HL-60 (cell line): ENCODE measurements at places on chromosomes 7 and 10.

DNA sequence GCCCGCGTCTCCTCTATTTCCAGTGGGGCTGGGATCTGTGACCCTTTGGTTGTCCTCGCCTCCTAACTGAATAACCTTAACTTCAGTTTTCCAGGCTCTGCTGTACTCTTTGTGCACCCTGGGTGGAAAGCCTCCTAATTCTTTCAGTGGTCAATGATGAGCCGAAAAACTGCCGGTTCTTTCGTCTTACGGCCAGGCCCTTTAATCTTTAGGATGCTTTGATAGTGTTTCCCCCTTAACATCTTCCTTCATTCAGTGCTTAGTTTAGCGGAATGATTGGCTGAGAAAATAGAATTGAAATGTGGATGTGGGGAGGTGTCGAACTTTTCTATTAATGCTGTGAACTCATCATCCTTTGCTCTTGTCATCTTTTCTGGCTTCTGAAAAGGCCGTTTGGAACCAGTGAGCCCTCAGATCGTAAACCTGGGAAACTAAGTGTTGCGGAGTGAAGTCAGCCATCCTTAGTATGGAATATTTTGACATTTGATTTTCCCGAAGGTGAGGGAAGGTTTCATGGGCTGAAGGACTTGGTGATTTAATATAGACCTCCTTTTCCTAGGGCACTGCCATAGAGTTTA lies 847 bp downstream of the GARS1 start:
- DNase-seq = no peak

- no peak for DNase-seq
Observed at GRCh38 chr7:28497009-28497408, 84.7 kb downstream of the CREB5 start.

- no peak for DNase-seq
Observed at GRCh38 chr7:42262964-42263363, 26.0 kb upstream of the GLI3 start.

- DNase-seq = no peak
Observed at GRCh38 chr7:24908166-24908565, 71.8 kb downstream of the OSBPL3 start.

DNA sequence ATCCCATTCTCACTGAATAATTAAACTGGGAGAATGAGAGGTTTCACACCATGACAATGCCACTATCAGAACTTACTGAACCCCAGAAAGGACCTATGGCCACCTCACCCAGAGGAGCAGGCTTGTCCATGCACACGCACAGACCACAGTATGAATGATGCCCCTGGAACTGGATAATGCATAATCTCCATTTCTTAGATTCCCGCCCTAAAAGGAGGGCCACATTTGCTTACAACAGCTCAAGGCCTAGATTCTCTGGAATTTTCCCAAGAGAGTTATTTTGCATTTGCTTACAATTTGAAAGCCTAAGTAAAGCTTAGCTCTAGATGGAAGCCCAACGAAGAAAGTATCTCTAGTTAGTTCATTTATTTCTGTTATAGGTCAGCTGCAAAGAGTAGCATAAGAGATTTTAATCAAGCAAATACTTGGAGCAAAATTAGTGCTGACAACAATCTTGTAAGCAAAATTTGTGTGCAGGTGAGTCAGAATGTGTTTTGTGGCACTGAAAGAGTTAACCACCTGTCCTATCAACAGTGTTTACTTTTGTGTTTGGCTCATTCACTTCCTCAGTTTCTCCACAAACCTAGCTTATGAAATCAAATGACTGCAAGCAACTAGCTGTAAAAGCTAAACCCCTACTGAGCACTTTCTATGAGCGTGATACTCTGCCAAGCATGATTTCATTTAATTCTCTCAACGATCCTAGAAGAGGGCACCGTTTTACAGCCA lies 32.1 kb downstream of the ELMO1 start:
- DNase-seq = no peak

GRCh38 chr10:35934642-35934995 lies 292.5 kb upstream of the FZD8 start:
- DNase-seq = no peak

- DNase-seq = no peak
Observed at GRCh38 chr10:78931321-78932053, 137.3 kb upstream of the ZMIZ1 start.

GRCh38 chr10:48699011-48699627 lies 14.4 kb downstream of the WDFY4 start:
- DNase-seq = no peak

DNA sequence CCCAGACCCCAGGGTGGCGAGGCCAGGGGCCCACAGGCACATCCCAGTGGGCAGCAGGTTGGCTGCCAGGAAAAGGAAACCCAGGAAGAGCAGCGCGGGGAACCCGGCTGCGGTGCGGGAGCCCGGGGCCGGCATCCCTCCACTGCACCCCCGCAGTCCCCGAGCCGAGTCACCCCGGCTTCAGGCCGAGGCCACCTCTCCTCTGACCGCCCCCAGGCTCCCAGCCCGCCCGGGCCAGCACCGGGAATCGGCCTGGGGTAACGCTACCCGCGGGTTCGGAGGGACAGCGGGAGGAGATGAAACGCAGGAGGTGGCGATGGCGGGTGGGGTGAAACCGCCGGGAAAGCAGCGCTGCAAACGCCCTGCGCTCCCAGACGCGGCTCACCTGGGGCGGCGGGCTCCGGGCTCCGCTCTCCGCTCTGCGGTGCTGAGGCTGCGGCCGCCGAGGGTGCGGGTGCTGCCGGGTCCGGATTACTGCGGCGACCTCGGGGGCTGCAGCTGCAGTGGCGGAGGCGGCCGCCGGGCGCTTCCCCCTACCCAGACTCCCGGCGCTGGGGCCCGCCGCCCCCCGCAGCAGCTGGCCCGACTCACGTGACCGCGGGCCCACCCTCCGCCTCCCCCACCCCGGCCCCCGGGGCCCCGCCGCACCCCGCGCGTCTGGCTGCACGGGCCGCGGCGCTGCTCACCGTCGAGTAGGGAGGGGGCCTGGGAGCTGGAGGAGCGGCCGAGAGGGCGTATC lies at the start of gene SCRN1:
Gene SCRN1, minus strand, starts transcription at position 545 of the 739 bp plus-strand sequence. CDS start 20,734 bp downstream, outside the sequence.
- DNase-seq = no peak

DNA sequence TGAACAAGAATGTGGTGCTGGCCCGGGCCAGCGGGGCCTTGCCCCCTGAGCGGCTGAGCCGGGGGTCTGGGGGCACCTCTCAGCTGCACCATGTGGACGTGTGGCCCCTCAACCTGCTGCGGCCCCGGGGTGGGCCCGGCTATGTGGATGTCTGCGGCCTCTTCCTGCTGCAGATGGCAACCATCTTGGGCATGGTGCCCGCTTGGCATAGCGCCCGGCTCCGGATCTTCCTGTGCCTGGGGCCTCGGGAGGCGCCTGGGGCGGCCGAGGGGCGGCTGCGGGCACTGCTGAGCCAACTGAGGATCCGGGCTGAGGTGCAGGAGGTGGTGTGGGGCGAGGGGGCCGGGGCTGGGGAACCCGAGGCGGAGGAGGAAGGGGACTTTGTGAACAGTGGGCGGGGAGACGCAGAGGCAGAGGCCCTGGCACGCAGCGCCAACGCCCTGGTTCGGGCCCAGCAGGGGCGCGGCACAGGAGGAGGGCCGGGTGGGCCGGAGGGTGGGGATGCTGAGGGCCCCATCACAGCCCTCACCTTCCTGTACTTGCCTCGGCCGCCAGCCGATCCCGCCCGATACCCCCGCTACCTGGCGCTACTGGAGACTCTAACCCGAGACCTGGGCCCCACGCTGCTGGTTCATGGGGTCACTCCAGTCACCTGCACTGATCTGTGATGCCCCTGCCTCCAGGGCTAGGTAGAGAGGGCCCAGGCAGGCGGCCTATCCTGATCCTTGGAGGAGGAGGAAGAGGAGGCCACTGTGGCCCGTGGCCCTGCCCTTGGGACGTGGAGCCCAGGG lies 1.1 kb upstream of the TRIP6 start:
- no peak for DNase-seq

GRCh38 chr7:27121684-27122076 lies 8.9 kb downstream of the HOXA4 start:
- no peak for DNase-seq

GRCh38 chr10:95241533-95241932 lies 47.5 kb downstream of the ACSM6 start:
- no peak for DNase-seq

DNA sequence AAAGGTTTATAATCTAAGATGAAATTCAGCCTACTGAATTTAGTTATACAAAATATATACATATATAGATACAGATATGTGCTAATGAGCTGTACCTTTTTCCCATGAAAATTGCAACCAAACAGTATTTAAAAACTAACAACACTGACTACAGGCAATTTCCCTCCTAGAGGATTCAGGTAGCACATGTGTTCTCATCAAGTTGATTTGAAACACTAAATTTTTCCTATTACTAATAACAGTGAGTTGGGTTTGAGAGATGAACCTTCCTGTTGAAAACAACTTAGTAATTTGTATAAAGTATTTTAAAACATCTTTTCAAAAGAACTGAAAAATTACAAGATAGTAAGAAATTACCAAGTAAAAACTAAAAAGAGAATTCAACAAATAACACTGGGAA lies 51.5 kb downstream of the COA1 start:
- DNase-seq = no peak

GRCh38 chr7:95454438-95455045 lies 19.7 kb upstream of the PON2 start:
- DNase-seq = no peak

- no peak for DNase-seq
Observed at GRCh38 chr7:22390516-22390915, 33.6 kb upstream of the RAPGEF5 start.

DNA sequence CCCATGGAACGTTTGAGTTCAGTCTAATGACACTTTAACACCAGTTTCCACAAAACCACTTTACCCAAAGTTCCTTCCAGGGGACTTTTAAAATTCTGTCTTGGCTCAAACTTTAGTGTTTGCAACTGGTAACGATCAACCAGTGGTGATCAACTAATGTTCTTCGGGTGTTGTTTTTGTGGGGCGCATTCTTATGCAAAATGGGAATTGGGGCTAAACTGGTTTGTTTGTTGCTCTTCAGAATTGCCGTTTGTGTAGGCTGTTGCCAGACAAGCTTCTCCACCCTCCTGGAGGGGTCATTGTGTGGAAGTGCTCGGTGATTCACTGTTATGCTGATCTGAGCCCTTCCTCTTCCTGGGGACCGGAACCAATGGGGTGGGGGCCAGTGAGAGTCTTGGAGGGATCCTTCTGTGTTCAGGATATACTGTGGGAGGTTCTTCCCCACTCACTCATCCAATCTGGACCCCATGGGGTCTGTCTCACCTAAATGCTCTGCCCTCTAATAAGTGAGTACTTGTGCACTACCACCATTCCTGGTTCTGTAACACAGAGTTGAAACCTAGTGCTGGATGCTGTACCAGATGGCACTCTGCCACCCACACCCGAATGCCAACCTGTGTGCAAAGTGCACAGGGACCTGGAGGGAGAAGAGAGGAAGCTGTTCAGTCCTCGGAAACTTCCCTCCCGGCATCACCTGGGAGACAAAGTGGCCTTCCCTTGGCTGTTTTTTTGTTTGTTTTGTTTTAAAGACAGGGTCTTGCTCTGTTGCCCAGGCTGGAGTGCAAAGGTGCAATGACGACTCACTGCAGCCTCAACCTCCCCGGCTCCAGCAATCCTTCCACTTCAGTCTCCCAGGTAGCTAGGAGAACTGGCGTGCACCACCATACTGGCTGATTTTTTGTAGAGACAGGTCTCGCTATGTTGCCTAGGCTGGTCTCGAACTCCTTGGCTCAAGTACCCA lies 2.1 kb downstream of the NFE2L3 start:
- no peak for DNase-seq

- DNase-seq = no peak
Observed at GRCh38 chr10:49273626-49274025, 25.3 kb upstream of the C10orf71 start.

DNA sequence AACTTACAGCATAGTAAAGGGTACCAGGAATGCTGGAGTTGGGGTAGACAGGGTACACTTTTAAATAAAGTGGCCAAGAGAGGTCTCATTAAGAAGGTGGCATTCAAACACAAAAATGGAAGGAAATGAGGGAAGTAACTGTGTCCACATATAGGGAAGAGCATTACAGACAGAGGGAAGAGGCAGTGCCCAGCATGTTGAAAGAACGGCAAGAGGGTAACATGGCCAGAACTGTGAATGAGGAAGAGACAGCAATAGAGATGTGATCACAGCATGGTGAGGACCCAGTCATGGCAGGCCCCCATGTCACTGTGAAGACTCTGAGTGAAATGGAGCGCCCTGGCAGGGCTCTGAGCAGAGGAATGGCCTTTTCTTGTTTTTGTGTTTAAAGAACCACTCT lies 35.1 kb upstream of the ZNRF2 start:
- DNase-seq = no peak

GRCh38 chr7:65477326-65477725 lies 103.7 kb downstream of the ZNF92 start:
- DNase-seq = no peak
